ENCODE measurements at places on chromosomes 4 and X. TPM values are rescaled to one million over a fixed set of nuclear protein-coding genes. Genes with fewer than 3 reads are reported as not detected.

Gene RHOH
- 0.34 TPM for polyA plus RNA-seq

Gene GLRA2
- polyA plus RNA-seq = 0.32 TPM

Gene EXOSC9
- 65.5 TPM for polyA plus RNA-seq

Gene AGTR2
- 80.2 TPM for polyA plus RNA-seq

Gene ELF2
- 62.3 TPM for polyA plus RNA-seq

Gene PARM1
- 43.8 TPM for polyA plus RNA-seq

Gene MTM1
- polyA plus RNA-seq = 15.1 TPM

Gene GUCY1B1
- polyA plus RNA-seq = 66.3 TPM

Gene PGK1
- 416 TPM for polyA plus RNA-seq

Gene UGT2A3
- 78.3 TPM for polyA plus RNA-seq

Gene PIGA
- polyA plus RNA-seq = 22.4 TPM

Gene FAM53A
- 2.0 TPM for polyA plus RNA-seq

DNA sequence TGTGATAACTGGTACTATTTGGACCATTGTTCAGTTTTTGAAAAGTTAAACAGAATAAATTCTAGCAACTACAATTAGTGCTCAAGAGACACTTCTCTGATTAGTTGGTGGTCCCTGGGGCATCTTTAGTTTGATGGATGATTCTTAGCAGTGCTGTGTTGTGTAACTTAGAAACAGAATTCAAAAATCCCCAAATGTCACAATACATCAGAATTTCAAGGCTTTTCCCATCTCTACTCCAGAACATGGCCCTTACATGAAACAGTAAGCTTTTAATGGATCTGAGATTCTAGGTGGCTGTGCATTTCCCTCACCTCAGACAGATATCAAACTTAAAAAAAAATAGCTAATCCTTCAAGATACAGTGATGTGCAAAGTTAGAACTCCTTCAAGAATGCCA is 104.4 kb upstream of the CXCL13 start:
- DNase-seq = no peak

- DNase-seq = no peak
Observed at GRCh38 chrX:113390531-113390930, 549.9 kb upstream of the AMOT start.

GRCh38 chr4:7431696-7432530 is 2.8 kb downstream of the PSAPL1 start:
- DNase-seq = no peak

DNA sequence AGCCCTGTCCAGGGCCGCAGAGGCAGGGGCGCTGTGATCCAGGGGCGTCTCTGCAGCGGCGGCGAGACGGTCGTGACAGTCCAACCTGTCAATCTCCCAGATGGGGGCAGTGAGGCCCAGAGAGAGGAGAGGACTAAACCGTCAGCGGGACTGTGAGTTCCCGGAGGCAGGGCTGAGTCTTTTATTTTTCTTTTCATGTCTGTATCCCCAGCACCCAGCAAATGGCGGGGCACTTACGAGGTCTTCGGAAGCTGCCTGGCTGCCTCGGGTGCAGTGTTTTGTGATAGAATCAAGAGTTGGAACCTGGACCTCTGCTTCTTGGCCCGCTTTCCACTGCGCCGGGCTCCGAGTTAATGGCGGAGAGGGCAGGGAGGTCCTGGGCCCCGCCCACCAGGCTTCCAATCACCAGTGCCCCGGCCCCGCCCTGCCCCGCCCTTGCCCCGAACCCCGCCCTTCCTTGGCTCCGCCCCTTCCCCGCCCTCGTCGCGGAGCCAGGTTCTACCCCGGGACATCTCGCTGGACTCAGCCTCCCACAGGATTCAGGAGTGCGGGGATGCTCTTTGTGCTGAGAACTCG is 35.3 kb upstream of the GRPEL1 start:
- peak; percentile 63 for DNase-seq

- no peak for DNase-seq
Observed at GRCh38 chrX:135985973-135986310, 707 bp downstream of the SLC9A6 start.

- no peak for DNase-seq
Observed at GRCh38 chr4:48499551-48500066, 9.6 kb downstream of the ZAR1 start.

DNA sequence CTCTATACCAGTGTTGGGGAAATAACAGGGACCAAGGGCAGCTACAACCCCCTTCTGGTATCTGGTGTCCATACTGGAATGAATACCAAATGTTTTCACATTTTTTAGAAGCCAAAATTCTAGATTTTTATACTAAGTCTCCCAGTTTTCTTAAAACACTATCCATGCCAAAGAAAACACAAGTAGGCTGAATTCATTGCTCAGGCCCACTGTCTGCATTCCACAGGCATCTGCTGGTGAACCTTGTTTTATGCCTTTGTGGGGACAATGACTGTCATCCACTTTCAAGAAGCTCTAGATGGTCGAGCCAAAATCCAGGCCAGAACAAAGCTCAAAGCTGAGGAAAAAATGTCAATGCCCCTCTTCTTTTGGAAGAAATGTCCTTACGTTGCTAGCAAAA is 213.4 kb upstream of the RASGEF1B start:
- no peak for DNase-seq

DNA sequence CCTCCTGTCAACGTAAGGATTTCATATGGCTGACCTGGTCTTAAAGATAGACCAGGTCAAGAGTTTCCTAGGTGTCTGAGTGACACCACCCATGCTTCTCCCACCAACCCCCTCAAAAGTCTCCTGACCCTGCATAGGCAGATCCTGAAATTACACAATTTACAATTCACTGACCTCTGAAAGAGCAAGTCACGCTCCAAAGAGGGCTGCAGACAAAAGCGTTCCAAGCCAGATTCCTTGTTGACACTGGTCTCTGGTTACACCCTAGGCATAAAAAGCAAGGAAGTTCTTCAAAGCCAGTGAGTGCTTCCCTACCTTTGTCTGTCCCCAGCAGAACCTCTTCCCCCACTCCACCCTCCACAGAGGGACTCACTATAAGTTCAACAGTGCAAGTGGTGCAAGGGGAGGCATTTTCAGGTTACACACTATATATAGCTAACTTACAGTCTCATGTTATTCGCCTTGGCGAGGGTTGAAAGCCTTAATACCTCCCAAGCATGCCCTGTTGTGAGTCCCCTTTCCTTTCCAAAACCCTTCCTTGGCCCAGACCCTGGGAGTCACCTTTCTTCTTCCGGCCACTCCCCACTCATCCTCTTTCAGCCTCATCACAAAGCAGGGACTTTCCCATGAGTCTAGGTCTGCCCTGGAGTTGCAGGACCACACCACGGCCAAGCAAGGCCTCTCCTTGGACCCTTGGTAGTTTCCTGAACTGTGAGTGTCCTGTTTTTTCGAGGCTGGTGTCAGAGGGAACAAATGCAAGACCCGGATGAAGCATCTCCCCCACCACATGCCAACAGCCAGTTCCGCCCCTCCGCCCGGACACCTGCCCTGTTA is 58.0 kb upstream of the KLF3 start:
- DNase-seq = peak; percentile 45

- no peak for DNase-seq
Observed at GRCh38 chr4:182140547-182140946, 102.7 kb upstream of the TENM3 start.

- DNase-seq = no peak
Observed at GRCh38 chrX:131239057-131239456, 50.0 kb downstream of the IGSF1 start.

DNA sequence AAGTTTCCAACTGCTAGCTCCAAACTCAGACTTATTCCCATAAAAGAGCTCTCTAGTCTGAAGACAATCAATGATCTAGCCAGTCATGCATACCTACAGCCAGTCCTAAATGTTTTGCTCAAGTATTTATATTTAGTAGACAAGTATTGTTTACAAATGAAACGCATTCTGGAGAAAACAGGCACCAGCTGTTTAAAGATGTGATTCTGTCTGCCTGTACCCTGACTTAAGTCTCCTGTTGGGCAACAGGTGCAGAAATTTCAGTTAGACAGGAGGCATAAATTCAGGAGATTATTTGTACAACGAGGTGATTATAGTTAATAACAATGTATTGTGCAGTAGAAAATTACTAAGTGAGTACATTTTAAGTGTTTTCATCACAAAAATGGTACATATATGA is 28.9 kb downstream of the LNX1 start:
- DNase-seq = no peak

DNA sequence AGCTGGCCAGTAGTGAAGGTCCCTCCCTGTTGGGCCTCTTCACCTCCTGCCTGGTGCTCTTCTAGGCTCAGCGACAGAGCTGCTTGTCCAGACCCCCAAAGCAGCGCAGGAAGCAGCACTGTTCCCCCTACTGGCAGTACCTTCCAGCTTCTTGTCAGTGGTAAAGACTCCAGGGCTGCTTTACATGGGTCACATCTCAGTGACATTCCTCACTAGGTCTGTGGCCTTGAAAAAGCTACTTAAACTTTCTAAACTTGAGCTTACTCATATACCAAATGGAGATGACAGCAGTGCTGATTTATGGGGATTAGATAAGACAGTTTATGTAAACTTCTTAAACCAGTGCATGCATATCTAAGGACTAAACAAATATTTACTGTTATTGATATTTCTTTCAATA is 117.3 kb downstream of the FAT4 start:
- DNase-seq = no peak

- no peak for DNase-seq
Observed at GRCh38 chrX:70592091-70592490, 147.5 kb downstream of the DLG3 start.

GRCh38 chr4:54709400-54709799 is 51.6 kb downstream of the KIT start:
- DNase-seq = peak; percentile 29

DNA sequence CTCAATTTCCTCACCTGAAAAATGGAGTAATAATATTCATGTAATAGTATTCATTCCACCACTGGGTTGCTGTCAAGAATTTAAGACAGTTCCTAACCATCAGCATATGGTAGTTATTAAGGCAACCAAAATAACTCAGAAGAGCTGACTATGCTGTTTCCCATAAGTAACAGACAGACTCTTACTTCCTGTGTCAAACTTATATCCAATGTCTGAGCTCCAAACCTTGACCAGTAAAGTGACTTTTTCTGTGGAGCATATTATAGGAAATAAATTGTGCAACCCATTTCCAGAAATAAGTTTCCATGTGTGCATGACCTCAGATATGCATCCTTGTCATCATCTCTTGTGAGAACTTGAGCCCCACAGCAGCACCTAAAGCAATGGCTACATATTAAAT is 78.8 kb downstream of the HADH start:
- no peak for DNase-seq

DNA sequence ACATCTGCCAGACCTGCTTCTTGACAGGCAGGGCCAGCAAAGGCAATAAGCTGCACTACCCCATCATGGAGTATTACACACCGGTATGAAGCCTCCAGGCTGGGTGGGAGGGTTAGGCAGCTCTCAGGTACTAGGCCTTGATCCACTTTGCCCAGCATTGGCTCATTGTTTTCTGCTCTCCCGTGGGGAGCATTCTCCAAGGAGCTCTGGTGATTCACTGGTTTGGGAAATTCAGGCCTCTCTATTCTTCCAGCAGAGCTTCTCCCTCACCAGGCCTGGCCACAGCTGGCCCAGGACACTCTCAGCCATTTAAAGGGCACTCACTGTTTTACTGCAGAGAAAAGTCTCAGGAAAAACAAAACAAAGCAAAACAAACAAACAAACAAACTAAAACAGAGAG is 33.0 kb downstream of the DRP2 start:
- no peak for DNase-seq

DNA sequence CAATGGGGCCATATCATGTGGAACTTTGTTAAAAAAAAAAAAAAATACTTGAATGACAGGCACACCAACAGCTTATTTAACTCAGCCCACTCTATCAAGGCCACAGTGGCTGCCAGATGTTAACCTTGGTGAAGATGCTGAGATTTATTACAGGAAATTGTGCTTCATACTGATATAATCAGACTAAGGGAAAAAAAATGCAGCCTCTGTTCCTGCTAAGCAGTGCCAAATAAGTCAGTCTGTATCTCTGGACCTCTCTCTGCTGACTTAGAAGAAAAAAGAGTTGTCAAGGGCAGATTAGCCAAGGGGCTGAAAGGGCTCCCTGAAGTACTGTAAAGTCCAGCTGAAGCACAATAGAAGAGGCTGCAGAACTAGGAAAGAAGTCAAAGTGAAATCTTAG is 677.7 kb upstream of the HTR2C start:
- DNase-seq = no peak

GRCh38 chr4:3482707-3483106 is 19.6 kb downstream of the DOK7 start:
- DNase-seq = no peak

GRCh38 chrX:18789916-18790315 is 82.5 kb downstream of the PPEF1 start:
- no peak for DNase-seq

DNA sequence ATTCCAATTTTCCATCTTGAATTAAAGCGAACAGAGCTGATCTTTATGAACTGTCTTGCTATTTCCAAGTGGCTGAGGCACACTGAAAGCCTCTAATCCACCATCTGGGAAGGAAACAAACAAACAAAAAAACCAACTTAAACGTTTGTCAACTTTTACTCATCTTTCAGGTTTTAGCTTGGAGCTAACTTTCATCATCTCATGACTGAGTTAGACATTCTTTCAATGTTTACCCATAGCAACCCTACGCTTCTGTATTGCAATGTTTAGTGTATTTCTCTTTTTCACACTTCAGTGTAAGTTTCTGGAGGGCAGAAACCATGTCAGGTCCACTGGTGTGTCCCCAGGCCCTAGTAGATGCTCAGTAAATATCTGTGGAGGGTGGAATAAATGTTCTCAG is 343.8 kb downstream of the GBA3 start:
- DNase-seq = no peak

GRCh38 chr4:150039274-150040127 is 38.7 kb upstream of the DCLK2 start:
- no peak for DNase-seq

GRCh38 chr4:105147553-105148161 is 981 bp downstream of the TET2 start:
- peak; percentile 60 for DNase-seq

GRCh38 chr4:177410566-177410965 is 31.7 kb downstream of the AGA start:
- no peak for DNase-seq

DNA sequence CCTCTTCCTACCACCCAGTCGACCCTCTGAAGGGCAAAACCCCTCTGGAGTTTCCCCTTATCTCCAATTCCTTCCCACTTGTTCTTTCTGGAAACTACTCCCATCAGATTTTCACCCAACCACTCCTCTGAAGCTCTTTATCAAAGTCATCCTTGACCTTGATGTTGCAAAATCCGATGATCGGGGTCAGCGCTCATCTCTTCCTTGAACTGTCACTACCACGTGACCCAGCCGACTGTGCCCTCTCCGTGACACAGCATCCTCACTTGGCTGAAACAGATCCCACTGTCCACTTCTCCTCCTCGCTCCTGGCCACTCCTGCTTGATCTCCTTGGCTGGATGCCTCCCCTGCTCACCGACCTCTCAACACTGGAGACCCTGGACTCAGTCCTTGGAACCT is 1.1 kb downstream of the CFAP99 start:
- no peak for DNase-seq

DNA sequence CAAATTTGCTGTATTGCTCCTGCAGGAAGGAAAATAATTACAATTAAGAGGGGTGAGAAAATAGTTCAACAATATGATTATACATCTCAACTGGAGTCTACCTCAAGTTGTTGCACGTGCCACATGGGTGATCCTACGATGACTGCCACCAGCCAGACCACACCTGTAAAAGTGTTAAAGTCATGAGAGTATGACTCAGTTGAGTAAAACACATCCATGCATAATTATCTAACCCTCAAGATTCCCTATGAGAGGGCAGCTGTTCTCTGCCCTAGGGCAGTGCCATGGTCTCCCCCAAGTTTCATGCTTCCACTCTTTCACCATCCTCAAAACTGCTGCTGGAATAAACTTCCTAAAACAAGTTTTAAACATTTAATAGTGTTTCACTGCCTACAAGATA is 44.1 kb downstream of the QRFPR start:
- DNase-seq = no peak
